ENCODE measurements at places on chromosomes 1 and 21. TPM values are rescaled to one million over a fixed set of nuclear protein-coding genes. Genes with fewer than 3 reads are reported as not detected.
A peak's percentile ranks its signal among the peaks of the same experiment; 100 is the strongest.

SFN gene
- 1.8 TPM for total RNA-seq

- peak; percentile 34 for DNase-seq
Observed at GRCh38 chr1:229480495-229480894, 27.6 kb downstream of the NUP133 start.

- peak; percentile 60 for DNase-seq
Observed at GRCh38 chr1:175192111-175192629, 406 bp downstream of the KIAA0040 start.

GRCh38 chr1:17329610-17330009 is 21.6 kb downstream of the PADI4 start:
- DNase-seq, result no peak

Data from OCI-LY7 (cell line).